ENCODE measurements at places on chromosomes 2 and 18.

DNA sequence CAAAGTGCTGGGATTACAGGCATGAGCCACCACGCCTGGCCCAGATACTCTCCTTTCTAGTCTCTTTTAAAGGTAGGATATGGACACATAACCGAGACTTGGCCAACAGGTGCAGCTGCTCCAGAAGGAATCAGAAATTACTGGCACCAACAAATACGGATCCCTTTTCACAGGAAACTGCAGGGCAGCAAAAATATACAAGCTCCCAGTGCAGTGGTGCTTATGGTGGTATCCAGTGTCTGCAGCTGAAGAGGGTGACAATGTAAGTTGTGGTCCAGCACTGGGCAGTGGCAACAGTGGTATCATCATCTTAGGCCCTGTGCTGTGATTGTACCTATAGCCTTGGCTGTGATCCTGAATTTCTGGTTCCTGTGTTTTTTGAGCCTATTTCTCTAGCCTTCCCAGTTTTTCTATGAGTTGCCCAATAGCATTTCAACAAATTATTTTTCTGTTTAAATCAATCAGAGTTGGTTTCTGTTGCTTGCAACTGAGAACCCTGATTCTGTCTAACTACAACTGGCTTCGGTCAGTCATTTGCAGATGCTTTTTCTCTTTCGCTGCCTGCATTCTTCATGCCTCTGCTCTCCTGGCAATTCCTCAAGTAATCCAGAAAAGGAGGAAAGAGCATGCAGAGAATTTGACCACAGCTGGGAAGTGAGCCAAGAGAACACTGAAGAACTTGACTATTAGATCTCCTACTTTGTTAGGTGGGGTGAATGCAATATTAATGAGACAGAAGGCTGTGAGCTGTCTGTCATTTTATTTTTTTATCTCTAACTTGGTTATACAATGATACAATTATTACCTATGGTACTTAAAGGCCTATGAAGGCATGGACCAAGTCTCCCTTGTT, 30.8 kb upstream of the EML4 start:
- H3K27me3 ChIP-seq: no peaks in the 10 kb centered on the region
- no peak overlapping the region for H3K27ac ChIP-seq
- no peaks in the 10 kb centered on the region for H3K36me3 ChIP-seq
- no peak overlapping the region for H3K4me3 ChIP-seq
- no peak for DNase-seq

GRCh38 chr18:55287149-55287806, 300.7 kb downstream of the TCF4 start:
- peak overlapping the region; percentile 17 for H3K27ac ChIP-seq
- no peak for DNase-seq
- no peaks in the 10 kb centered on the region for H3K36me3 ChIP-seq
- H3K4me1 ChIP-seq: peaks cover 4% of the 10 kb centered on the region

DNA sequence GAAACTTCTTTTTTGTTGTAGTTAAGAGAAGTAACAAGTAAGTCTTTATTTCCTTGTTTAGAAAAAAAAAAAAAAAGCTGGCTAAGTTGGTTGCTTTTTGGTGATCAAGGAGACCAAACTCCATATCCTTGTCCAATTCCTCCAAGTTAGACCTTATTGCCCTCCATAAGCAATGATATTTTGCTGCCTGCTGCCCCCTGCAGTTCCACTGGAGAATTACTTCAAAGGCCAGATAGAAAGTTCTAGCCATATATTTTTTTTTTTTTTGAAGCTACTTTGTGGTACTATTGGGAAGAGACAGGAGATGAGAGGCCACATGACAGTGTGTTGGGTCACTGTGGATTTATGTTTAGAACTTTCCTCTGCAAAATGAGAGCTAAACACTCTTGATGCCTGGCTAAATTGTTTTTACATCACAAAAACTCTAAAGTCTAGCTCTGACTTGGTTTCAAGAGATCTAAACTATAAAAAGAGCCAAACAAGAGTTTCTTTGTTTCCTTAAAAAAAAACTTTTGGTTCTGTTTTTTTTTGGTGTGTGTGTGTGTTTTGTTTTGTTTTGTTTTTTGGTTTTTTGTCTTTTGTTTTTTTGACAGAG, 80.7 kb upstream of the RASGRP3 start:
- DNase-seq: no peak
- H3K4me1 ChIP-seq: peaks cover 4% of the 10 kb centered on the region
- no peaks in the 10 kb centered on the region for H3K27me3 ChIP-seq
- no peak overlapping the region for H3K27ac ChIP-seq
- H3K4me3 ChIP-seq: no peak overlapping the region
- H3K36me3 ChIP-seq: no peaks in the 10 kb centered on the region

DNA sequence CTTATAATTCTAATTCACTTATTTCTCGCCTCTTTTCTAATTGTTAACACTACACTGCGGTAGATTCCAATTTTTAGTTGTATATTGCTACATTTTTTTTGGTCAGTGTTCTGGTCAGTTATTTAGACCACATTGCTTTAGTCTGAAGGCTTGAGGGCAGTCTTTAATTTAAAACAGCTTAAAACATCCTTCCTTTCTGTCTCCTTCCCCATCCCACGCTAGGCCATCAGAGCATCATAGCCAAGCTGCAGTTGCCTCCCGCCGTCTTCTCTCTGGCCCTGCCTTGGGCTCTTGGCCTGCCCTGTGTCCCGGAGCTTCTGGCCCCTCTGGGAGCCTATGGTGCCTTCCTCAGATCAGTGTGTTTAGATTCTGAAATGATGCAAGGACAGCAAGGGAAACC, 52.6 kb upstream of the GLI2 start:
- H3K27me3 ChIP-seq: peaks cover 5% of the 10 kb centered on the region
- H3K4me3 ChIP-seq: no peak overlapping the region
- no peak overlapping the region for H3K27ac ChIP-seq
- no peaks in the 10 kb centered on the region for H3K36me3 ChIP-seq

DNA sequence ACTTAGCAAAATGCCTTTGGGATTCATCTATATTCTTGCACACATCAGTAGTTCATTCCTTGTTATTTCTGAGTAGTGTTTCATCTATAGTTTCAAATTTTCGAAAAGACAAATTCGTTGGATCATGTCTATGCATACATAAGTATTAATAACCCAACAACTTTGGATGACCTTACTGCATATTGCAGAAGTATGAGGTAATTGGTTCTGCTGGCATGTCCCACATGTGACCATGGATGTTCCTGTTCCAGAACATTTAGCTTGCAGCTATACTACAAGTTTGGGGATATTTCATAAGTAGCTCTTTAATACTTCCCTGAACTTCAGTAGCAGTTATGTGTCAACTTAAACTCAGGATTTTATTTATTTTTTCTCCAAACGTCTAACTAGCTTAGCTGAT, 44.9 kb downstream of the APLF start:
- no peak overlapping the region for H3K27ac ChIP-seq
- no peaks in the 10 kb centered on the region for H3K27me3 ChIP-seq
- no peaks in the 10 kb centered on the region for H3K4me1 ChIP-seq

DNA sequence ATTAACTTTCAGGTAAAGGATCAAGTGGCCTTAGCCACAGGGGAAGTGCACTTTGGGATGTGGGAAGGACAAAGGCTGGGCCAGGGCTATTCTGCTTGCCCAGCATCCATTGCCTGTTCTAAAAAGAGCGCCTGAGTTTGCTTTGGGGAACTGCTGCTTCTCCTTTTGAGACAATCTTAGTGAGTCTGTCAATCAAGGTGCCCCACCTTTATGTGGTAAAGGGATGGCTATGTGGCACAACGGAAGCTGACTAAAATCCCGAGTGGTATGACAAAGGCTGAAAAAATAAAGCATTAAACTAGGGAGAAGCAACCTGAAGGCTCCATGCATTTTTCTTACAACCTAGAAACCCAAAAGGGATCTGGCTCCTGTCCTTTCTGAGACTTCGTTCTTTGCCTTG, 540.5 kb downstream of the SLC4A3 start:
- no peak overlapping the region for H3K4me3 ChIP-seq
- H3K4me1 ChIP-seq: no peaks in the 10 kb centered on the region
- H3K27me3 ChIP-seq: no peaks in the 10 kb centered on the region
- no peak overlapping the region for H3K27ac ChIP-seq
- no peak for DNase-seq

GRCh38 chr2:75498907-75499306, 61.8 kb downstream of the EVA1A start:
- no peaks in the 10 kb centered on the region for H3K27me3 ChIP-seq
- H3K4me1 ChIP-seq: no peaks in the 10 kb centered on the region
- H3K4me3 ChIP-seq: no peak overlapping the region
- no peak overlapping the region for H3K27ac ChIP-seq

GRCh38 chr2:86433137-86433536, 8.0 kb upstream of the KDM3A start:
- DNase-seq: no peak
- no peaks in the 10 kb centered on the region for H3K27me3 ChIP-seq
- H3K4me3 ChIP-seq: no peak overlapping the region

- no peak for DNase-seq
- no peak overlapping the region for H3K4me3 ChIP-seq
- H3K4me1 ChIP-seq: peaks cover 24% of the 10 kb centered on the region
- peaks cover 12% of the 10 kb centered on the region for H3K36me3 ChIP-seq
Measured at GRCh38 chr2:10144771-10145518, 22.4 kb downstream of the RRM2 start.

GRCh38 chr2:138335036-138335435, 166.5 kb upstream of the SPOPL start:
- H3K27me3 ChIP-seq: no peaks in the 10 kb centered on the region
- H3K27ac ChIP-seq: no peak overlapping the region
- no peaks in the 10 kb centered on the region for H3K4me1 ChIP-seq
- H3K36me3 ChIP-seq: no peaks in the 10 kb centered on the region
- H3K4me3 ChIP-seq: no peak overlapping the region
- DNase-seq: no peak

DNA sequence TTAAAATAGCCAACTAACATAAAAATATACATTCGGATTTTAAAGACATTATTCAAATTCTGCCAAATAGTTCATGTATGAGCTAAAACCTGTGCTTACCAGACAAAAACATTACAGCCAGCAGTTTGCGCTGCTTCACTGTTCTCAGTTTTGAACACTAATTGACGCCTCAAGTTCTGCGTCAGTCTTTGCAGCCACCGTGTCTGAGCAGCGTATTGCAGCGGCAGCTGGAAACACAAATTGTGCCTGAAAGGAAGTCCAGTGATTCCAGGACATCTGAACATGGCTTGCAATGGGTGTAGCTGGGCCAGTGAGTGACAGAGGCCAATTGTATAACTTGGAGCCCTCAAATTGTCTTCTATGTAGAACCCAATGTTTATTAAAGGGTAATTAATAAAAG, 267.6 kb downstream of the TFCP2L1 start:
- peaks cover 2% of the 10 kb centered on the region for H3K27me3 ChIP-seq
- no peaks in the 10 kb centered on the region for H3K36me3 ChIP-seq
- DNase-seq: no peak

DNA sequence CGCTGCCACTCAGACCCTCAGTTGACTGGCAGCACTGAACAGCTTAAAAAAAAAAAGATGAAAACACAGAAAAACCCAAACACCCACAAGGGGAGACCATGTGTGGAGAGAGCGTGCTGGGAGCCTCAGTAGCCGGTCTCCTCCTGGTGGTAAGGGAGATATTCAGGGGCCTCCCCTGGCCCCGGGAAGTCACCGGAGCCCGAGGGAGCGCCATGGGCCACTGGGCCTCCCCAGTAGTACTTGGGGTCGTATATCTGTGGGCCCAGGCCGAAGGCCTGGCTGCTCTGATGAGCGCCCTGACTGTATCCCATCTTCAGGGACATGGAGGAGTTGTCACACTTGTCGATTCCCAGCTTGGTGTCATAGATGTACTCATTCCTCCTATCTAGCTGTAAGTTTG, 145.7 kb upstream of the TEKT4 start:
- DNase-seq: no peak
- H3K27me3 ChIP-seq: no peaks in the 10 kb centered on the region
- H3K27ac ChIP-seq: no peak overlapping the region
- no peaks in the 10 kb centered on the region for H3K4me1 ChIP-seq

- no peak for DNase-seq
- H3K27me3 ChIP-seq: no peaks in the 10 kb centered on the region
- H3K27ac ChIP-seq: no peak overlapping the region
- no peaks in the 10 kb centered on the region for H3K4me1 ChIP-seq
Measured at GRCh38 chr2:72815655-72816278, 10.1 kb downstream of the EXOC6B start.

- no peaks in the 10 kb centered on the region for H3K36me3 ChIP-seq
- no peak overlapping the region for H3K4me3 ChIP-seq
- no peak overlapping the region for H3K27ac ChIP-seq
- DNase-seq: no peak
- H3K4me1 ChIP-seq: no peaks in the 10 kb centered on the region
- no peaks in the 10 kb centered on the region for H3K27me3 ChIP-seq
Measured at GRCh38 chr2:147600223-147600622, 244.6 kb upstream of the ACVR2A start.

DNA sequence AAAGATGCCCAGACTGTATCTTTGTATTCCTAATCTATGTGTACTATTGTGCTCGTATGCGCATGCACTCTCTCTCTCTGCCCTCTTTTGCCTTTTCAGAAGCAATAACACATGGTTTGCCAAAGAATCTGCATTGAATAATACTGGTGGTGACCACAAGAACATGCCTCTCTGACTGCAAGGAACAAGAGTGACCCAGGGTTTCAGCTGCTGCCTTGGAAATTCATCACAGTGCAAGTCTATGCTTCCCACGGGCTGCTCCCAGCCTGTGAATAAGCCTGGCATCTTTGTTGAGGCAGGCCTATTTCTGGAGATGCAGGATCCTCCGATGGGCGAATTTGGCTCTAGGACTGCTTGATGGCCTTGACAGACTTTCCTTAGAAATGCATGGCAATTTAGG, 689.4 kb upstream of the FANCL start:
- no peaks in the 10 kb centered on the region for H3K36me3 ChIP-seq
- H3K27ac ChIP-seq: no peak overlapping the region
- DNase-seq: no peak
- peaks cover 3% of the 10 kb centered on the region for H3K4me1 ChIP-seq
- no peak overlapping the region for H3K4me3 ChIP-seq

DNA sequence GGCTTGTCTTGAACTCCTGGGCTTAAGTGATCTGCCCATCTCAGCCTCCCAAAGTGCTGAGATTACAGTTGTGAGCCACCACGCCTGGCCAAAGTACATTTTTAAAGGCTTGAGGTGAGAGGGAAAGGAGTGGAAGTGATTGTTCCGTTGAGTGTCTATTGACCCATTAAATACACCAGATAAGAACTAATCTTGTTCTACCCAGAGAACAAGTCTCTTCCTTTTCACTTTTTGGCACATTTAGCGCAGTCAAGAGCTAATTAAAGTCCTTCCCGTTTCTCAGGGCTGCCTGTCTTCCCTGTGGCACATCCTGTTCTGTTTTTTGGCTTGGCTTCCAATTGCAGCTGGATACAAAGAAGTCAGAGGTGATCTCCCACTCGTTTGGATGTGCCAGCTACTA, 172.3 kb downstream of the ALPK2 start:
- no peak overlapping the region for H3K27ac ChIP-seq
- peaks cover 12% of the 10 kb centered on the region for H3K4me1 ChIP-seq
- peaks cover 3% of the 10 kb centered on the region for H3K27me3 ChIP-seq
- no peak overlapping the region for H3K4me3 ChIP-seq

GRCh38 chr2:161085149-161085548, 75.1 kb upstream of the TANK start:
- H3K27ac ChIP-seq: no peak overlapping the region
- no peaks in the 10 kb centered on the region for H3K27me3 ChIP-seq
- no peak for DNase-seq
- no peaks in the 10 kb centered on the region for H3K36me3 ChIP-seq

Data from spinal cord (tissue), 10 donors.